ENCODE measurements at places on chromosomes 7 and 10. TPM values are rescaled to one million over a fixed set of nuclear protein-coding genes. Genes with fewer than 3 reads are reported as not detected.
A peak's percentile ranks its signal among the peaks of the same experiment; 100 is the strongest.

- peak; percentile 60 for DNase-seq
Measured at GRCh38 chr10:89466599-89467035, 52.2 kb downstream of the IFIT5 start.

DNA sequence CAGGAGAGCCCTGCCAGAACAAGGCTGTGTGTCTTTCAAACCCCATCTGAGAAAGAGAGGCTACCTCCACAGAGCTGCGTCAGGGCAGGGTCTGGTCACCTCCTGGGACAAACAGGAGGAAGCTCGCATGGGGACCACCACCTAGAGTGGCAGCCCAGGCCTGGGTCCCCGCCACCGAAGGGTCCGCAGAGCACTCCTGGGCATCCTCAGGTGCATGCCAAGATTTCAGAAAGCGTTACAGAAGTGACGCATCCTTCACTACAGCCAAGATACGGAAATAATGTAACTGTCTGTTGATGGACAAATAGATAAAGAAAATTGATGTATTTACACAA, 42.6 kb downstream of the GSDME start:
- DNase-seq = no peak

DNA sequence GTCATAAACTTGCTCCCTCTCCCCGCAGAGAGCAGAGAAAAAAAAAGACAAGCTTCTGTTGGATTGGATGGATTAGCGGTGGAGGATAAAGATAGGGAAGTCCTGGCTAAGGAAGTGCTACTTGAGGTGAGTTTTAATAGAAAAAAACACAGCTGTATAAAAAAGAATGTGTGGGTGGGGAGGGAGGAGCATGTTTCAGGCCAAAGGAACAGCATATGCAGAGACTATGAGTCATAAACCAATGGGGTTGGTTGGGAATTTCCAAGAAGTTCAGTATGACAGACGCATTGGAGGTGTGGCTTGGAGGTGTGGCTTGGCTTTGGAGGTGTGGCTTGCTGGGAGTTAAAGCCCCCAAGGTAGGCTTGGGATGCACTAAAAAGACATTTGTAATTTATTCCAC, 103.0 kb upstream of the LSM8 start:
- DNase-seq = peak; percentile 81

GRCh38 chr10:113006656-113007342, 56.8 kb downstream of the TCF7L2 start:
- no peak for DNase-seq

DNA sequence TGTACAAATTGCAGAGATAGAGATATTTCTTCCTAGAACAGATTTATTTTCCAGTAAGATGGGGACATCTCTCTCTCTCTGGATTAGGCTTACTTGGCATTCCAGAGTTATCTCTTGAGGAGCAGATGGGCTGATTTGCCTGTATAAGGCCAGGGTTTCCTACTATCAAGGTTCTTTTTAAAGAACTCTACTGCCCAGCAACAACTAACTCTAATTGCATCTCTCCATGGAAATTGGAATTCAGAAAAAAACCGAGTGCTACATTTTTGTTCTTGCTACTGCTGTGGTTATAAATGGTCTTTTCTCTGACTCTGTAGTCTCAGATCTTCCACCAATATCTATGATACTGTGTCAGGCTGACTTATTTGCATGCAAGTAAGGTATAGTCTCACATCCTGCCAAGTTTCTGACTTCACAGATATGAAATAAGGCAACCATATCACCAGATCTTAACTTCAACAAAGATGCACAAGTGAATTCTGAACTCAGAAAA, 161.1 kb downstream of the CRPPA start:
- no peak for DNase-seq

DNA sequence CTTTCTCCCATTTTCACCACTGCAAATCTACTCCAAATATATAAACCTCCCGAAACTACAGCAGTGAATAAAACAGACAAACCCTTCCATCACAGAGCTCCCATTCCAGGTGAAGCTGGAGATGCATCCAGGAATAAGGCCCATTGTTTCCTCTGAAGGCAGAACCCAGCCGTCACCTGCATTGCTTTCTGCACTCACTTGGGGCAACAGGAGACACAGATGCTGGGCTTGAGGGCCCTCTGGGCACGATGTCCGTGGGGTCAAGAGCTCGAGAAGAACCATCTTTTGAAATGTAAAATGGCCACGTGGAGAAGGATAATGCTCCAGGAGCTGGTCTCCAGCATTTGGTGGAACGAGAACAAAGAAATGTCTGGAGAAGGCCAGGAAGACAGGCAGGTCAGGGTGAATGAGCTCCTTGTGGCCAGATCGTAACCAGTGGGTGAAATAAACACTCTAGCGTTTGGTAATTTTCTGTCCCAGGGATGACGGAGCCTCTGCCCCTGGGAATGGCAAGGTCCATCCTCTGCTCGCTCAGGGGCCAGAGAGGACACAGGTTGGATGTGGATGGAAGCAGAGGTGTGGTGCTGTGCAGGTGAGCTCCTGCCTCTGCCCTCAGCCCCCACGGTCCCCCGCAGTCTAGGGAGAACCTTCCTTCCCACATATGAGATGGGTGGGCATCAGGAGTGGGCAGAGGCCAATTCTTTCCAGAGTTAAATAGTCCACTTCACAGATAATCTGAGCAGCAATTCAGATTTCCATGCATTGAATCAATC, 556.1 kb downstream of the DNAJB6 start:
- no peak for DNase-seq

DNA sequence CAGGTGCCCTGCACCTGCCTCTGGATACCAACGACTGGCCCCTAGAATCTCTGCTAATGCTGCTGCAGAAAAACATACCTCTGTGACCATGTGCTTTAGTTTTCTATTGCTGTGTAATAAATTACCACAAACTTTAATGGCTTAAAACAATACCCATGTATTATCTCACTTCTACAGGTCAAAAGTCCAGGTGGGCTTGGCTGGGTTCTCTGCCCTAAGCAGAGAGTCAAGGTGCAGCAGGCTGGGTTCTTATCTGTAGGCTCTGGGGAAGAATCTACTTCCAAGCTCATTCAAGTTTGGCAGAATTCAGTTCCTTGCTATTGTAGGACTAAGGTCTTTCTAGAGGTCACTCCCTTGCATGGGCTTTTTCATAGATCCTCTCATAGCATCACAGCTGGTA, 52.3 kb downstream of the CCDC71L start:
- no peak for DNase-seq

GRCh38 chr7:80725181-80725611, 86.8 kb downstream of the CD36 start:
- DNase-seq = no peak

- peak; percentile 93 for DNase-seq
Measured at GRCh38 chr10:119807960-119808697, 64.5 kb downstream of the MCMBP start.

- no peak for DNase-seq
Measured at GRCh38 chr10:48477616-48478015, 127.3 kb downstream of the ARHGAP22 start.

- DNase-seq = no peak
Measured at GRCh38 chr7:101563198-101563901, 65.7 kb downstream of the MYL10 start.

DNA sequence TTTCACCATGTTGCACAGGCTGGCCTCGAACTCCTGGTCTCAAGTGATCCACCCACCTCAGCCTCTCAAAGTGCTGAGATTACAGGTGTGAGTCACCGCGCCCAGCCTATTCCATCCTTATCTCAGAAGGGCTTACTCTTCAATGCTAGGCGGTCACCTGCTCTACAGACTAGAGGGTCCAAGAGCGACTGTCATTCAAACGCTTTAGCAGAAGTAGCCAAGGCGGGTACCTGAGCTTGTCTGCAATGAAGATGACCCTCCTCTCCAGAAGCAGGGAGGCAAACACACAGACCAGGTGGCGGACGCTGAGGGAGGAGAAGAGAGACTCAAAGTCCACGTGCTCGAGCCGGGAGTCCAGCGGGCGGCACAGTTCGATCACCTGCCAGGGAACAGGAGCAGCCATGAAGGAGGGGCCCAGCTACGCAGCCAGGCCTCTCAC, 65.1 kb upstream of the MKRN1 start:
- no peak for DNase-seq

- DNase-seq = peak; percentile 21
Measured at GRCh38 chr7:5351507-5352265, 68.9 kb downstream of the SLC29A4 start.

- no peak for DNase-seq
Measured at GRCh38 chr10:75103881-75104686, 7.4 kb upstream of the SAMD8 start.

DNA sequence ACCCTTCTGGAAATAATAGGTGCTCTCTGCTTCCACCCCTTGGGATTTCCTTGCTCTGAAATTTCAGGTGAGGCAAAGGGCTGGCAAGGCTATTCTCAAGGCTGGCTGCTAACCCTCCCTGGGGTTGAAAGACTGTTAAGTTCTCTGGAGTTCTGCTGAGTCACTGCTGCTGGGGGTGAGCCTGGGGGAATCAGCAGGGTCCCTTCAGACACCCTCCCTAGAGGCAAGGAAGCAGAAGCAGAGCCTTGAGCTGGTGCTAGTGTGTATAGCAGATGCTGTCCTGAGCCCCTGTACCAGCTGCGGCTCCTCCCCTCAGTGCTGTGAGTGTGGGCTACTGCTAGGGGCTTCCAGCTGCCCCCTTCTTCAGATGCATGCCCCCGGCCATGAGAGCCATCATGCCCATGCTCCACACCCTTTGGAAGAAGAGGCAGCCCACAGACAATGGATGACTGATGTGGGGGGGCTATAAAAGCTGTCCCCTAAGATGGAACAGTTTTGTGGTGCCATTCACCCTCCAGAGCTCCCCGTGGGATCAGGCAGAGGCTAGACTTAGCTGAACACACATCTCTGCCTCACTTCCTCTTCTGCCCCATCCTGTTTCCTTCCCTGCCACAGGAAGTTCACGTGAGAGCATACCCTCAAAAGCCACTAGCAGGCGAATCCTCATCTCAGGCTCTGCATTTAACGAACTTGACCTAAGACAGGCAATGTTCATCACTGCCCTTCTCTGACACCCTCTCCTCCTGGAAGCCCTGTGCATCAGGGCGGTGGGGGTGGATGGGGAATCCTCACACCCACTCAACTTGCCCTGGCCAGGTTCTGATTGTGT, 91.8 kb downstream of the SH3PXD2A start:
- peak; percentile 46 for DNase-seq

The HOXA6 gene
- total RNA-seq = 1.4 TPM

The PNLIPRP2 gene
- not detected for total RNA-seq

The EIF4EBP2 gene
- 20.8 TPM for total RNA-seq

The NEUROG3 gene
- not detected for total RNA-seq

The ATP5MK gene
- 101 TPM for total RNA-seq

The ATP6V0E2 gene
- total RNA-seq = 5.7 TPM

Data from IMR-90 (cell line).